Stimulated activated CD4-positive, alpha-beta T cell treated with anti-CD3 and anti-CD28 coated beads, TNF-alpha, amount 100 ng/mL, for 4 hours (primary cell): ENCODE measurements at places on chromosomes 13 and 19.

DNA sequence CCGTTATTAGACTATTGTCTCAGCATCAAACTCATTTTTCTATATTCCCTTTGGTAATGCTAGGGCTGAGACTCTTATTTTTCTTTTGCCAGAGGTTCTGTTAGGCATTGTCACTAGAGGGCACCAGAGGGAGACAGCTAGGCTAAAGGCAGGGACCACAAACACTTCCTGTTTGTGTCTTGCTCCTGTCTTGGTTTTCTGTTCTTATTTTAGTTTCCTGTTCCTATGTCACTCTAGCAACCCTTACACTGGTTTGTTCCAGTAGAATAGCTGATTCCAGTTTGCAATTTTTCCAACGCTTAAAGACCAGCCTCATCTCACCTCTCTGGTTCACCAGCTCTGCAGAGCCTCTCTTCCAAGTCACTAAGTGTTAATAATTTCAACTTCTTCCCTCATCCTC lies 772.0 kb downstream of the DIAPH3 start:
- no peak for DNase-seq

GRCh38 chr13:90187478-90188350 lies 1159.8 kb upstream of the MIR17HG start:
- no peak for DNase-seq

DNA sequence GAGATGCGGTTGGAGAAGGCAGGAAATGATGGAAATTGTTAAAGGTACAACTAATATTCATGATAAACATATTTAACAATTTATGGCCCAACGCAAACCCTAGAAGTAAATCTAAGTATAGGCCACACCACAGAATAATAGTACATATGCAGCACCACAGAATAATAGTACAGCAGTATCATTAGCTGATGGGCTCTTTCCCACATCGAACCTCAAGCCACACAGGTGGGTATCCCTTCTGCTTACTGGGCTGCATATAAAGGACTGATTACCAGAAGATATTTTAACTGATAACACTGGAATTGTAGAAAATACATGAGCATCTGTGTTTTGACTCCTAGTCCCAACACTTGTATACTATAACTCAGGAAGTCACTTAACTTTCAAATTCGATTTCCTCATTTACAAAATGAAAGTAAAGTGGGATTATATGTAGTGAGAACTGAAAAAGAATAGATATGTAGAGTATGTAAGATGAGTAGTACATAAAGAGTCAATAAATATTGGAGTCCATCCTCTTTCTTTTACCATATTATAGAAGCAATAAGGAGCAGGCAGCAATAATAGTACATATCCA lies 91.5 kb downstream of the TSC22D1 start:
- no peak for DNase-seq

DNA sequence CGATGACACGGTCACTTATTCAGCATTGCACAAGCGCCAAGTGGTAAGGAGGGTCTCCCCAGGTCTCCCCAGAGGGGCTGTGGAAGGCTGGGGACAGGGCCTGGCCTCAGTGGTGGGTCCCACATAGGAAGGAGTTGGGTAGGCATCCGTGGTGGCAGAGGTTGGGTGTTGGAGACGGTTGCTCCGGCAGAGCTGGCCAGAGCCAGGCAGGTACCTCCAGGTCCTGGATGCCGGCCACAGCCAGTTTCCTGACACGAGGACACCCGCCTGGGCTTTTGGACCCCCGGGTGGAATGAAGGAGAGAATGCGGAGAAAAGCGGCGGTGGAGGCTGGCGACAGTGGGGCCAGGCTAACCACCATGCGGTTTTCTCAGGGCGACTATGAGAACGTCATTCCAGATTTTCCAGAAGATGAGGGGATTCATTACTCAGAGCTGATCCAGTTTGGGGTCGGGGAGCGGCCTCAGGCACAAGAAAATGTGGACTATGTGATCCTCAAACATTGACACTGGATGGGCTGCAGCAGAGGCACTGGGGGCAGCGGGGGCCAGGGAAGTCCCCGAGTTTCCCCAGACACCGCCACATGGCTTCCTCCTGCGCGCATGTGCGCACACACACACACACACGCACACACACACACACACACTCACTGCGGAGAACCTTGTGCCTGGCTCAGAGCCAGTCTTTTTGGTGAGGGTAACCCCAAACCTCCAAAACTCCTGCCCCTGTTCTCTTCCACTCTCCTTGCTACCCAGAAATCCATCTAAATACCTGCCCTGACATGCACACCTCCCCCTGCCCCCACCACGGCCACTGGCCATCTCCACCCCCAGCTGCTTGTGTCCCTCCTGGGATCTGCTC lies 1.3 kb upstream of the FFAR1 start:
- peak; percentile 59 for DNase-seq

DNA sequence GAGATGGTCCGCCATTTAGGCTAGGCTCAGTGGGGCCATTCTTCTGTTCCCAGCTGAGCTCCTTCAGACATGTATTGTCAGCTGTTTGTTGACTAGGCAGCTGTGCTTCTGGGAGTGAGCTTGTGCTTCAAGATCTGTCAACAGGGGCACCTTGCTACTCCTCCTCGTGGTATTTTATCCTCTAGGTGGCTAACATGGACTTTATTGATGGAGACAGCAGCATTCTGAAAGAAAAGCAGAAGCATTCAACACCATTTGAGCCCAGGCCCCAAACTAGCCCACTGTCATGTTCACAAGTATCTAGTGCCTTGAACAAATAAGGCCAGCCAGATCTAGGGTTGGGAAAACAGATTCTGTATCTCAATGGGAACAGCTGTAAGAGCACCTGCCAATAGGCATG lies 65.9 kb downstream of the ZNF429 start:
- DNase-seq, result no peak

DNA sequence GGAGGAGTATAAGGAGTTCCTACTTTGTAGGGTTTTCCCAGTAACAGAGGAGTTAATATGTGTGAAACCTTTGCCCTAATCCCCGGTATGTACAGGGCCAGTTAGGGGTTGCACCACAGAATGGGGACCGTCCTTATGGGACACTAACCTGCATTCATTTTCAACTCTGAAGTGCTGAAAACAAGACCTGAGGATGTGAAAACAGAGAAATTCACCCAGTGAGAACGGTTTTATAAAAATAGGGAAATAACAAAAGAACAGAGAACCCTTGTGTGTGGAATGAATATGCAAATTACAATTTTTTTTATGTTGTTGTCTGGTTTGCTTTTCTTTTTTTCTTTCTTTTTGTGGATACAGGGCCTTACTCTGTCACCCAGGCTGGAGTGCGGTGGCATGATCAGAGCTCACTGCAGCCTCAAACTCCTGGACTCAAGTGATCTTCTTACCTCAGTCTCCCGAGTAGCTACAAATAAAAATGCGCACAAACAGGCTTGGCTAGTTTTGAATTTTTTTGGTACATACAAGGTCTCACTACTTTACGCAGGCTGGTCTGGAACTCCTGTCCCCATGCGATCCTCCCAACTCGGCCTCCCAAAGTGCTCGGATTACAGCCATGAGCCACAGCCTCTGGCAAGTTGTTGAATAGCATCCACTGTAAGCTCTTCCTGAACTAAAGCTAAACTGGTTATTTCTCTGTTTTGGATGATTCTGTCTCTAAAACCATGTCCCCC lies 10.6 kb downstream of the CLC start:
- DNase-seq, result no peak

GRCh38 chr13:113597391-113598080 lies 13.0 kb downstream of the TFDP1 start:
- DNase-seq, result no peak

DNA sequence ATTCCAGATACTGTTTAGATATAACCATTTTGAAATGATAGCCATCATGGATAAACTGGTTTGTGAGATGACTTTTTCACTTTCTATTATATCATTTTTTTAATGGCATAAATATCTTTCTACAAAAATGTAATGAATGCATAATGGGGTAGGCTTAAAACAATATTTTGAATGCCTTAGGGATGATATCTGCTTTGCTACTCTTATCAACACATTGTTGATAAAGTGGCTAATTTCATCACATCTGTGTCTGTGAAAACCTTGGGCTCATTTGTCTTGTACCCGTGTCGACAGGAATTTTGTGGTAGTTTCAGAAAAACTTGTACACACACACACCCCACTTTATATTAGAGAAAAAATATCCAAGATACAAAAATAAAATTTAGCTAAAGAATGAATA lies 44.1 kb downstream of the SLITRK6 start:
- DNase-seq, result no peak

DNA sequence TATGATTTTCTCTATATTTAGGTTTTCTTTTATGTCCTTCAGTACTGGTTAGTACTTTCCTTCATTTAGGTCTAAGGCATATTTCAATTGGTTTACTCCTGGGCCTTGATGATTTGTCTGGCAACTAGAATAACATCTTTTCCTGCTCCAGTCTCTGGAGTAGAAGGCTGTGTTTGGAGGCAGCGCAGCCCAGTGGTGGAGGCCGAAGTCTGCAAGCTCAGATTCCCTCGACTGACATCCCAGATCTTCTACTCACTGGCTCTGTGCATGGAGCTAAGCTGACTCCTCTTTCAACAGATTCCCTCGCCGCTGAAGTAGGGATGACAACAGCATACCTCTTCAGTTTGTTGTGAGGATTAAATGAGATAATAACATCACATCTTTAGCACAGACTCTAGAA lies 141.0 kb downstream of the RAP2A start:
- DNase-seq, result no peak
